NCI-H2081 treated with DMSO at 0.1 percent for 48 hours (cell line): ENCODE measurements at places on chromosomes 1 and 21.

- DNase-seq: no peak
Measured at GRCh38 chr1:245788269-245788668, 633.5 kb downstream of the KIF26B start.

- peak; percentile 43 for DNase-seq
Measured at GRCh38 chr1:22420455-22421053, 31.1 kb upstream of the ZBTB40 start.

- DNase-seq: no peak
Measured at GRCh38 chr1:205049479-205049878, 6.5 kb downstream of the CNTN2 start.

- no peak for DNase-seq
Measured at GRCh38 chr1:151511636-151512215, 539 bp downstream of the CGN start.

DNA sequence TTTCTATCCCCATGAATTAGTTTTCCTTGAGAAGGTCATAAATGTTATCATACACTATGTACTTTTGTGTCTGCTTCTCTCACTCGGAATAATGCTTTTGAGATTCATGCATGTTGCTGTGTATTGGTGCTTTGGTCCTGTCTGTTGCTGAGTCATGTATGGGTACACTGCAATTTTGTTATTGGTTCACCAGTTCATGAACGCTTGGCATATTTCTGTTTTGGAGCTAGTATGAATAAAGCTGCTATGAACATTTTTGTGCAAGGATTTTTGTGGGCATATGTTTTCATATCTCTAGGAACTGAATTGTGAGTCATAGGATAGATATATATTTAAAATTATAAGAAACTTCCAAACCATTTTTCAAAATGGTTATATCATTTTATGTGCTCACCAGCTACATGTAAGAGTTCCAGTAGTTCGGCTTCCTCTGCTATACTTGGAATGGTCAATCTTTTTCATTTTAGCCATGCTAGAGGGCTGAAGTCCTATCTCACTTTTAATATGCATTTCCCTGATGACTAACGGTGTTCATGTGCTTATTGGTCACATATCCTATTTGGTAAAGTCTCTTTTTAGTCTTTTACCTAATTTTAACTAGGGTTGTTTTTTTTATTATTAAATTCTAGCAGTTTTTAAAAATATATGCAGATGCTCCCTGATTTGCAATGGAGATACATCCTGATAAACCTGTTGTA, 38.2 kb downstream of the ETS2 start:
- no peak for DNase-seq

DNA sequence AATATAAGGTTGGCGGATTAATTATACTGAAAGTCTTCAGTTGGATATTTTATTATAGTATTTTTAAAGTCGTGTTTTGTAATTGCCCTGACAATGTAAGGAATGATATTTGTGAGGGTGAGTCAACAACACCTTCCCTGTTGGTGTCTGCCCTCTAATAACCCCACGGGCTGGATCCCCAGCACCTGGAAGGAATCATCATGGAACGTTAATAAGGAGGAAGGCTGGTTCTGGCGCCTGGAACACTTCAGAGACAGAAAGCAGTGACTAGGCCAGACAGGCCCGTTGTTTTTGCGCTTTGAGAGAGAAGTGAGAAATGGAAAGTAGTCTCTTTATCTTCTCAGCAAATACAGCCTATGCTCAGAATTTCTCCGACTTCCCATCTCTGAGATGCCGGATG, 31.6 kb downstream of the TEX35 start:
- no peak for DNase-seq

- DNase-seq: no peak
Measured at GRCh38 chr1:25443030-25443699, 12.5 kb downstream of the MACO1 start.

- no peak for DNase-seq
Measured at GRCh38 chr1:192527950-192528349, 47.6 kb upstream of the RGS1 start.
